ENCODE measurements at places on chromosomes 3 and 15.

DNA sequence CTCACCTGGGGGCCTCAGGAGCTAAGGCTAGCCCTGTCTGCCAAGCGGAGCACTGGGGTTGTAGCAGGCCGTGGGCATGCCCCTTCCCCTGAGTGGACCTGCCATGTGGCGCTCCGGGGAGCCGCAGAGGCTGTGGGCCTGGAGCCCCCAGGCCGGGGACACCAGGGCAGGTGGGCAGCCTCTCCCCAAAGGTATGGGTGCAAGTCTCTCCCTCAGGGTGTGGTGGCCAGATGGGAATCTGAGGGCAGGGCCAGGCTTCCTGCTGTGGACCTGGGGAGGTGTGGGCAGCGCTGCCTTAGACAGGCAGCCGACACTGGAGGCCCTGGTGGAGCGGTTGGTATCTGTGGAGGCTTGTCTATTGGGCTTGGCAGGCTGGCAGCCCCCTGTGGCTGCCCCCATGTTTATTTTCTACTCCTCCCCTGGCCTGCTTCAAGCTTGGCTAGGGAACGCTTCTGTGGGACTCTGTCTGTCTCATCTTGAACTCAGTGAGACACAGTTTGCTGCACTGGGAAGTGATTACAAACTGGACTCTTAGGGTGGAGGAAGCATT, 5.9 kb downstream of the ACVR2B start:
- no peak for DNase-seq

DNA sequence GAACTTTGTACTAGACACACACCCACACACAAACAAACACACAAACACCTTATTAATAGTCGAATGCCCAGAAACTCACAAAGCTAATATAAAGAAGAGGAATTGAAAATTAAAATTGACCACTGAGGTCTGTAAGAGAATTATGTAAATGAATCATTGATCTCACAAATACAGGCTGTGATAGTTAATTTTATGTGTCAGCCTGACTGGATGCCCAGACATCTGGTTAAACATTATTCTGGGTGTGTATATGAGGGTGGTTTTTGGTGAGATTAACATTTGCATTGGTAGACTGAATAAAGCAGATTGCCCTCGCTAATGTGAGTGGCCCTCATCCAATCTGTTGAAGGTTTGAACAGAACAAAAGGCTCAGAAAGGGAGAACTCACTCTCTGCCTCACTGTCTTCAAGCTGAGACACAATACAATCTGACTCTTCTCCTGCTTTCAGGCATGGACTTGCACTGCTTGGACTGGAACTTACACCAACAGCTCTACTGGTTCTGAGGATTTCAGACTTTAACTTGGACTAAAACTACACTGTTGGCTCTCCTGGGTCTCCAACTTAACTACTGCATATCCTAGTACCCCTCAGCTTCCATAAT, 199.4 kb upstream of the TTC14 start:
- no peak for DNase-seq

DNA sequence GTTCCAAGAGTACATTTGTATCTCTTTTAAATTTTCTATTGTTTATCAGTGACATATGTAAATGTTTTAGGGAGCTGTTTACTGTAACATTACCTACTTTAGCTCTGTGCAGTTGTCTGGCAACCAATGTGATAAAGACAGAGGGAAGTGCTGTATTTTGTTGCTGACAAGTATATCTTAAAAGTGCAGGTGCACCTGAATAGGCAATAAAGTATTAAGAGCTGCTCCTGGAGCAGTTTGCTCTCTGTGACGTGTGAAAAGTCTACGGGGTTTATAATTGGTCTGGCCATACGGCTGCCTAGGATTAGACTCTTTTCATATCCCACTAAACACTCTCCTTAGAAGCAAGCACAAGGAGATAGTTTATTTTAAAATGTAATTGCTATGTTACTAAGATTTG, 178.3 kb downstream of the IGF1R start:
- no peak for DNase-seq

GRCh38 chr3:194632226-194632808, 902 bp downstream of the TMEM44 start:
- no peak for DNase-seq

DNA sequence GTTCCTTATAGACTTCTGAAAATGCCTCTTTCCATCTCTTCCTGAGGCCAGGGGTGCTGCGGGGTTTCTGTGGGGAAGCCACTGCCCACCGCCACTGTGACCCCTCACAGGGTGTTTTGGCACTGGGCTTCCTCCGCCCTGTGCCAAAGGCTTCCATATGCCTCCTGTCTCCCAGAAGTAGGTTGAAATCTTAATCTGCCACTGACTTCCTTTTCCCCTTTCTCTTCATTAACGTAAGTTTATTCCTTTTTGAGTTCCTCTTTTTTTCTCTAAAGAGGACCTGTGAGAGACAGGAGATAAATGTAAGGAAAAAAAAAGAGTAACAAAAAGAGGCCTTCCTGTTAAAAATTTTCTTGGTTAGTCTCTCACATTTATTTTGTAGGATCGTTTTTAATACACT, 220.5 kb downstream of the CTNNB1 start:
- no peak for DNase-seq

DNA sequence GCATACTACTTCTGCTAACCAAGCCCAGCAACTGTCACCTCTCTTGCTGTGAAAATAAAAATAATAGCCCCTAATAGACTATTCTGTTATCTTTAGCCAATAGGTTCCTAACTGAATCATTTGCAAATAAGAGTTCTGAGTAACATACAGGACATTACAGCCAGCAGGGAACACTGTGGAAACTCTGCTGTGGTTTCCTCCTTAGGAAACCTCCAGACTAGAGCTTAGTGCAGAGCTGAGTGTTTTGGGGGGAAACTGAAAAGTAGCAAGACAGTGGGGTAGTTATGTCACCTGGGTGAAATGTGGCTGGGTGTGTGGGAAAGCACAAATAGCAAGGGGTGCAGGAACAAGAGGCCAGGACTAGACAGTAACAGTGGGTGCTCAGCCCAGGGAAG, 32.4 kb downstream of the DZIP1L start:
- no peak for DNase-seq

- peak; percentile 82 for DNase-seq
Measured at GRCh38 chr15:70492240-70493177, 270.8 kb downstream of the UACA start.

DNA sequence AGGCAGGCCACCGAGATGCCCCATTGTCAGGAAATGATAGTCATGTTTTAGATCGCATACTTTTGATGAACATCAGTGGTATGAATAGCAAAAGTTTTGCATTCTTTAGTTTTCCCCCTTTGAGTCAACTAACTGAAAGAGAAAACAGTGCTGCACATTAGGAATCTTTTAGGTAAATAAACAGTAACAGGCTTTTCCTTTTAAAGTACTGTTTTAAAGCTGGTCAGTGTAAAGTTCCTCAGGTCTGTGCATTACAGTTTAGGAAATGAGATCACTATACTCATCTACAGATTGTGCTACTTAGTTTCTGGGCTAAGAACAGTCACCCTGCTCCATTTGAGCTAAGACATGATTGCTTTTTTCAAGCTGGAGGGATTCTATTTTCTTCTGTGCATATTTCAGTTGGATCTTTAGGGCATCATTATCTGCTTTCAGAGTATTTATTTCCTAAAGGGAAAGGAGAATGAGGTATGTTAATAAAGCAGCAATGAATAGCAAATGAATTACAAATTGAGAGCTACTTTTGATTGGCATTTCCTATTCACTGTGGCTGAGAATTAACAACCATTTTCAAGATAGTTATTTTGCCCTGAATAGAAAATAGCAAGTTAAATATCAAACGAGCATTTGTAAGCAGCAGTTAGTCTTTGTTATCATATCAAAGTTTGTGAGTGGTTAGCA, 36.5 kb downstream of the FAM98B start:
- DNase-seq, result no peak

- DNase-seq, result no peak
Measured at GRCh38 chr3:153853163-153853562, 268.0 kb upstream of the ARHGEF26 start.

DNA sequence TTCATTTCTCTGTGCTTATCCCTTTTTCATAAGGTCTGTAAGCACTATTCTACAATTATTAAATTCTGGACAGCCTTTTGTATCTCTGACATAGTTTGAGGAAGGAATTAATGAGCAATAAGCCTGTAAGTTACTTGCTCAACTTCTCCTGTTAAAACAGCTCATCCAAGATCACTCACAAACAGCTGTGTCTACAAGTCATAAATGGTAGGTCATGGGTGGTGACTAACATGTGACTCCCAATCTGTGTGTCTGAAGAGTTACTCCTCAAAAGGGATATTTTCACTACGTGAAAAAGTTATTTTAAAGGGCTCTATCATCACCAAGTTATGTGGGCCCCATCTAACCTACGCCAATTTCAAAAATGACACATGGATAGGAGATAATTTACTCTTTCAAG, 145.2 kb upstream of the CBLB start:
- peak; percentile 92 for DNase-seq

- DNase-seq, result no peak
Measured at GRCh38 chr15:29400701-29401100, 131.1 kb upstream of the NSMCE3 start.

DNA sequence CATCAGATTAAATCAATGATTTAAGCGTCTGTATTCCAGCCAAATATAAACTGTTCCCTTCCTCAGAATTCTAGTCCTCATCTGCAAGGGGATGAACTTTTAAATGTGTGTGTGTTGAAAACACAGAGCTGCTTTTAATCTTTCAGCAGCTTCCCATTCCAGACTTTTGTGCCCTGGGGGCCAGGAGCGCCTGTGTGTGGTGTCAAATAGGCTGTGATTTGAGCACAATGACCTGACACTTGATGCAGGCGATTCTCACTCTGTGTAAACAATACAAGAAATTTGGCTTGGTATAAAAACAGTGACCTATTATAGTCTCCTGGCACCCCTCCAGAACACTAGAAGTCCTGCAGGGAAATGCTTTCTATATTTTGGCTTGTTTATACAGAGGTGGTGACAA, 274.6 kb upstream of the ROPN1 start:
- no peak for DNase-seq

DNA sequence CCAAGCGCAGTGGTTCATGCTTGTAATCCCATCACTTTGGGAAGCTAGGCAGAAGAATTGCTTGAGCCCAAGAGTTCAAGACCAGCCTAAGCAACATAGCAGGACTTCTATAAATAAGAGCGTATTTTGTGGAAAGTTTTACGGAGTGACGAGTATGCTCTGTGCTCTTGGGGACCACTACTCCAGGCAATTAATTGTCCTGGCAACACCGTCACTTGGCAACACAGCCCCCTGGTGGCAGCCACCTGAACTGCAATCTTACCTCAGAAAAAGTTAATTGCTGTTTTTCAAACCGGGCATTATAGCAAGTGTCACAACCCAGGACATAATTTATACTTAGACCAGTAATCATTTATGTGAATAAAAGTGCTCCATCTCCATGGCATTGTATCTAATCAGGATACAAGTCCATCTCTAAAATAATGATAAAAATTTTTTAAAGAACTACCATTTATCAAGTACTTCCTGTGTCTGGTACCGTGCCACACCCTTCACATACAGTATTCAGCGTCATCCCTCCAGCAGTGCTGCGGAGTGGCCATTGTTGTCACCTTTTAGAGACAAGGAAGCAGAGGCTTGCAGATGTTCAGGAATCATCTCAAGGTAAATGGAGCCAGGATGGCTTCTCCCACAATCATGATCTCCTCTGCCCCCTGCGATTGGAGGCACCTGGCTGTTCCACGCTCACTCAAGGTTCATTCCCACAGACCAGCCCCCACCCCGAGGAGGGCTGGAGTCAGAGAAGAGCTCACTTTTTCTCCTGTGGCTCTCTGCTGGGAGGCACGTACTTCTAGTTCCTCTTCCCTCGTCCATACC, 34.5 kb downstream of the PLA2G4D start:
- DNase-seq, result no peak

DNA sequence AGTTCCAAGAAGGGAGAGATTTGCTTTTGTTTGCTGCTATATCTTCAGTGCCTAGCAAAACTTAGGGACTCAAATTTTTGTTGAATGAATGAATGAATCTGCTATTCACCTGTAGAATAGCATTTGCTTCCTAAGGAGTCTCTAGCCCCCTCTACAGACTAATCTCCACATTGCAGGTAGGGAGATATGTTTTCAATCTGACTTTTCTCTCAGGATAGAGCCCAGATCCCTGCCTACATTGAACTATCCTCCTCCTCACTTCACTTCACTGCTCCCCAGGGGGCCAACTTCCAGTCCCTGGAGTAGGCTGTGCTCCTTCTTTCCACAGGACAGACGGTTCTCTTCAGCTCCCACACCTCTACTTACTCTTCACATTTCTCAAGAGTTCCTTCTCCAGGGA, 81.9 kb upstream of the PTX3 start:
- no peak for DNase-seq

DNA sequence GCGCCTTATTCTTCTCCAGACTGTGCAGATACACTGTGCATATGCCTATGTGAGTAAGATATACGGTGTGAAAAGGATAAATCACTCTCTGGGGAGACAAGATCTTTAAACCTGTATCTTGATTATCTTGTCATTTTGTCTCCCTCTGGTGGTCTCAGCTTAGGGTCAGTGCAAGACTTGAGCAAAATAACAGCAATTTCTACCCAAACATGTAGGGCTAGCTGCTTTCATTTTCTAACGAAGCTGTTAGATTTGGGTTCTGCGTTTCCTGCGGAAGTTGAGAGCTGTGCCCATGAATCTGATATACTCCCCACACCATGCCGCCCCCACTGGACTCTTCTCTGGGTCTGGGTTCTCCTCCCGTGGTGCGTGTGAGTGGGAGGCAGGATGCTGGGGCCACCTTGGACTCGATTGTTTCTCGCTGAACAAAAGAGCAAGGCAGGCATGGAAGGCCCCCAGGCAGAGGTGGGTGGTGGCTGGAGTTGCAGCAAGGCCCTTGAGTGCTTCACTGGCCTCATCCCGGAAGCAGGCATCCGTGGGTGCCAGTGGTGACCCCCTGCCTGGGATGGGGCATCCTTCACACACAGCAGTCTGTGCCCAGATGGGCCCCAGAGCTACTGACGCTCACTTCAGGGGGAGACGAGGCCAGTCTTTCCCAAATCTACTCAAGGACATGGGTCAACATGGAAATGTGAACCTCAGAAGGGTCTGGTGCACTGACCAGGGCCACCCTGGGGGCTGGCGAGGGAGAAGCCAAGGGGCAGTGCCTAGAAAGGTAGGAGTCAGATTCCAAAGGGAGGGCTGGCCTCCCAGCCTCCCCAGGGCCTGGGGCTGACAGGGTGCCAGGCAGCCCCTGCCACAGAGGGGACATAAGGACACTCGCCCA, 179.6 kb downstream of the NSMCE3 start:
- DNase-seq, result no peak

GRCh38 chr15:35182841-35183479, 97.9 kb upstream of the NANOGP8 start:
- no peak for DNase-seq

- DNase-seq, result no peak
Measured at GRCh38 chr3:20380295-20380694, 194.3 kb upstream of the SGO1 start.

DNA sequence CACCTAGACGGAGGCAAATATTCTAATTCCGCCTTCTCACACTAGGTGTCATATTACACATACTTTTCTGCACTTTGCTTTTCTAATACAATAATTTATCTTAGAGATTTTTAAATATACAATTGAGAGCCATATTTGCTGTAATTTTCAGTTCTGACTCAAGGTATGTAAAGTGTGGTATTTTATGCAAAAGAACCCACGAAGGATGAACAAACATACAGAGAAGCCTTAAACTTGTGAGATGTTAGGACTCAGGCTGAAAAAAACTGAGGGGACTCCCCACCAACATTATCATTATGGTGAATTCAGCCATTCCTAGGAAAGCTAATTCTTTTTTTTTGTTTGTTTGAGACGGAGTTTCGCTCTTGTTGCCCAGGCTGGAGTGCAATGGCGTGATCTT, 9.6 kb downstream of the ZBTB11 start:
- no peak for DNase-seq
